Bronchial epithelial cell (primary cell): ENCODE measurements at places on chromosomes 5 and 9. TPM values are rescaled to one million over a fixed set of nuclear protein-coding genes. Genes with fewer than 3 reads are reported as not detected.

The CARTPT gene
- not detected in 2 replicates for total RNA-seq

The SLC46A2 gene
- total RNA-seq: not detected in 2 replicates

The TNFSF15 gene
- total RNA-seq: under 0.01 TPM in 1 of 2 replicates, not detected in the other

The FBP2 gene
- total RNA-seq: not detected in 2 replicates

The CEP72 gene
- 4.2 and 6.8 TPM in 2 replicates for total RNA-seq

The PTPN3 gene
- 14.2 and 26.2 TPM in 2 replicates for total RNA-seq

The TLX3 gene
- not detected in 2 replicates for total RNA-seq

The CD180 gene
- total RNA-seq: not detected in 2 replicates

The SLC24A2 gene
- total RNA-seq: not detected in 2 replicates

The BNC2 gene
- total RNA-seq: under 0.01 TPM in 1 of 2 replicates, not detected in the other

The ANGPTL2 gene
- total RNA-seq: 0.13 and 0.79 TPM in 2 replicates

The MARVELD2 gene
- 19.5 and 28.7 TPM in 2 replicates for total RNA-seq

The IL5 gene
- total RNA-seq: not detected in 2 replicates

The ANKRA2 gene
- 19.2 and 34.3 TPM in 2 replicates for total RNA-seq

The CTSV gene
- total RNA-seq: 17.4 and 35.1 TPM in 2 replicates

The ST6GALNAC6 gene
- total RNA-seq: 18.2 and 18.4 TPM in 2 replicates

The ORM2 gene
- total RNA-seq: not detected in 2 replicates

The SUSD3 gene
- total RNA-seq: 0.26 TPM in 1 of 2 replicates, not detected in the other

The OTULINL gene
- total RNA-seq: 0.77 and 0.79 TPM in 2 replicates

The EIF4E1B gene
- total RNA-seq: not detected in 2 replicates

The SLCO4C1 gene
- total RNA-seq: under 0.01 and 0.38 TPM in 2 replicates

The DCP2 gene
- total RNA-seq: 22.0 and 24.0 TPM in 2 replicates

The DND1 gene
- 0.26 TPM in 2 replicates for total RNA-seq

The MAMDC2 gene
- 0.26 and 0.53 TPM in 2 replicates for total RNA-seq

The RGS7BP gene
- total RNA-seq: not detected in 2 replicates

The ADAMTS12 gene
- 0.26 TPM in 1 of 2 replicates, not detected in the other for total RNA-seq

The ROPN1L gene
- total RNA-seq: 0.13 TPM in 1 of 2 replicates, not detected in the other

The F2RL1 gene
- 24.1 and 25.5 TPM in 2 replicates for total RNA-seq

The SLC6A18 gene
- total RNA-seq: not detected in 2 replicates

The ZNF658 gene
- 5.3 and 5.9 TPM in 2 replicates for total RNA-seq

The DIMT1 gene
- 17.3 and 24.0 TPM in 2 replicates for total RNA-seq

The TMEM252 gene
- not detected in 2 replicates for total RNA-seq

The MTREX gene
- total RNA-seq: 82.1 and 94.5 TPM in 2 replicates

The PCDHA11 gene
- total RNA-seq: 0.79 and 1.8 TPM in 2 replicates

The ARSK gene
- 7.4 and 9.0 TPM in 2 replicates for total RNA-seq

The KCNV2 gene
- not detected in 2 replicates for total RNA-seq

The CNTRL gene
- total RNA-seq: 5.0 and 7.0 TPM in 2 replicates
